ENCODE measurements at places on chromosomes 5 and 9.

DNA sequence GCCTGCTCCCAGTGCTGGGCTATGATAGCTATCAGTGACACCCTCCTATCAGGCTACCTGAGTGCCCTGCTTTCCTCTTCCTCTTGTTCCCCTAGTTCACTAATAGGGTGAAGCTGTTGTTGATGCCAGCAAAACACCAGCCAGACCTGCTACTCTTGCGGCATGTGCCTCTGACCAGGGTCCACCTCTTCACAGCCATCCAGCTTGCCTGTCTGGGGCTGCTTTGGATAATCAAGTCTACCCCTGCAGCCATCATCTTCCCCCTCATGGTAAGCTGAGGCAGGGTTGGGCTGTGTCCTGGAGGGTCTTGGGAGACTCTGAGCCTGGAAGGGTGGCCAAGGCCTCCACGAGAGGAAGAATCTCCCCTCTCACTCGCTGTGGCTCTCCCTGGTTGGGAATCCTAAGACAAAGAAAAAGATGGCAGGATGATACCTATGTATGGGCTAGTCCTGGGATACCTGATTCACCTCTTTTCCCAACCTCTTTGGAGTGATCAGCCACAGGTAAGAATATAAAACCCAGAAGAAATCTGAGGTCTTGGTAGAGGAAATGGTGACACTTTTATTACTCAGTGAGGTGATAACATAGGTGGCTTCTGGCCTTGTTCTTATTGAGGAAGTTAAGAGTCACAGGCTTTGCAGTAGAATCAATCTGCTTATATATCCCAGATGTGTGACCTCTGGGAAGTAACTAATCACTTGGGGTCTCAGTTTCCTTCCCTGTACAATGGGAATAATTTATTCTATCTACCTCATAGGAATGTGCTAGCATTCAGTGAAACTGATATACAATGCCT is 11.6 kb downstream of the SLC4A9 start:
- no peak for DNase-seq

DNA sequence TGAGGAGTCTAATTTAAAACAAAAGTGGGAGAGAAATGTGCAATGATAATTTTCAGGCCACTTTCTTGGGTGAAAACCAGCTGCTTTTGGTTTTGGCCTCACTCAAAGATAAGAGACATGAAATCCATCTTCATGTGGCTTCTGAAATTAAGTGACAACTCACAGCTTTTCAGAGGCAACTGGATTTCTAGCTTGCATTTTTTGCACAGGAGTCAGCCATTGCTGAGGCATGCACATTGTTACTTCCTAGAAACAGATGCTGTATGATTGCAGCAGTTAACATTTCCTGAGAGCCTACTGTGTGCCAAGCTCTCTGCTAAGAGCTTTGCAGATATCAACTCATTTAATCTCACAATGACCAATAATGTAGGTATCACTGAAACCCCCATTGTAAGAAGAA is 562.6 kb downstream of the NR2F1-AS1 start:
- DNase-seq: no peak

GRCh38 chr5:149605998-149606724 is 24.9 kb downstream of the ARHGEF37 start:
- DNase-seq: no peak

DNA sequence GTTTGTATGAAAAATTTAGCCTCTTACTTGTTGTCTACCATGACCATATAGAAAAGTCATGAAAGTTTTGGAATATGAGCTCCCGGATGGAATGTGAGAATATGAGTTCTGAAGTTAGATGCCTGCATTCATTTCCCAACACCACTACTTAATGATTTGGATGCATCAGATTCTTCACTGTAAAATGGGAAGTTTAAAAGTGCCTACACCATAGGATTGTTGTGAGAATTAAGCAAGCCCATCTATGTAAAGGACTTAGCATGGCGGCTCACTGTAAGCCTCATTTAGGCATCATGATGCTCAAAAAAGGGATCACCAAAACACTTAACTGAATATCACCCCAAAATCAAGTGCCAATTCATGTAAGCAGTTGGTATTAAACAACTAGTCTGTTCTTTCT is 177.3 kb downstream of the RAB3C start:
- DNase-seq: peak; percentile 31

GRCh38 chr5:124584991-124585715 is 161.3 kb downstream of the ZNF608 start:
- no peak for DNase-seq

- no peak for DNase-seq
Measured at GRCh38 chr5:34977934-34978613, 48.7 kb downstream of the DNAJC21 start.

- DNase-seq: no peak
Measured at GRCh38 chr5:151694035-151694485, 7.3 kb upstream of the SPARC start.

GRCh38 chr5:18455521-18455920 is 821.3 kb downstream of the TAF11L14 start:
- DNase-seq: no peak

DNA sequence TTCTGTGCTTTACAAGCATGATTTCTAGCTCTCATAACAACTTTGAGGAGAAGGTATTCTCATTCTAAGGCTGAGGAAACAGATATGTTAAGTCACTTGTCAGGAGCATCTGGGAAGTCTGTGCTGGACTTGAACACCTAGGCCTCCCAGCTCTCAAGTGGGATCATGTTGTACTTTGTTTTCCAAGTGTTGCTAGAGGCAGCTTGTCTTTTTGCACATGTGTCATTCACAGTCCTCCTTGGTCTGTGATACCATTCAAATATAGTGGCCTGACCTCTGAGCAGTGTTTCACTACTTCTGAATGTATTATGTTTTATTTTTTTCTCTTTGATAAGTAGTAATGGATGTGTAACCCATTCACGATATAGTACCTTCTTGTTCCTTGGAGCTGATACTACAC is 21.2 kb downstream of the ZSWIM6 start:
- DNase-seq: no peak

DNA sequence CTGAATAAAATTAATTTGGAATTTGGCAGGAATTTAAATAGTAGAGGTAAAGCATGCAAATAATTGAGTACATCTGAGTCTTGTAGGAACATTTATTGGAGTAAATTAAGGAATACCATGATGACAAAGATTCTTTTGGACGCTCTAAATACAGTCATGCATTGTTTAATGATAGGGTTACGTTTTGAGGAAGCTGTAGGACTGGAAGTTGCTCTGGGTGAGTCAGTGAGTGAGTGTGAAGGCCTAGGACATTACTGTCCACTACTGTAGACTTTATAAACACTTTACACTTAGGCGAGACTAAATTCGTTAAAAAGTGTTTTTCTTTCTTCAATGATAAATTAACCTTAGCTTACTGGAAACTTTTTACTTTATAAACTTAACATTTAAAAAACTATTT is 113.0 kb downstream of the FAM170A start:
- peak; percentile 8 for DNase-seq

DNA sequence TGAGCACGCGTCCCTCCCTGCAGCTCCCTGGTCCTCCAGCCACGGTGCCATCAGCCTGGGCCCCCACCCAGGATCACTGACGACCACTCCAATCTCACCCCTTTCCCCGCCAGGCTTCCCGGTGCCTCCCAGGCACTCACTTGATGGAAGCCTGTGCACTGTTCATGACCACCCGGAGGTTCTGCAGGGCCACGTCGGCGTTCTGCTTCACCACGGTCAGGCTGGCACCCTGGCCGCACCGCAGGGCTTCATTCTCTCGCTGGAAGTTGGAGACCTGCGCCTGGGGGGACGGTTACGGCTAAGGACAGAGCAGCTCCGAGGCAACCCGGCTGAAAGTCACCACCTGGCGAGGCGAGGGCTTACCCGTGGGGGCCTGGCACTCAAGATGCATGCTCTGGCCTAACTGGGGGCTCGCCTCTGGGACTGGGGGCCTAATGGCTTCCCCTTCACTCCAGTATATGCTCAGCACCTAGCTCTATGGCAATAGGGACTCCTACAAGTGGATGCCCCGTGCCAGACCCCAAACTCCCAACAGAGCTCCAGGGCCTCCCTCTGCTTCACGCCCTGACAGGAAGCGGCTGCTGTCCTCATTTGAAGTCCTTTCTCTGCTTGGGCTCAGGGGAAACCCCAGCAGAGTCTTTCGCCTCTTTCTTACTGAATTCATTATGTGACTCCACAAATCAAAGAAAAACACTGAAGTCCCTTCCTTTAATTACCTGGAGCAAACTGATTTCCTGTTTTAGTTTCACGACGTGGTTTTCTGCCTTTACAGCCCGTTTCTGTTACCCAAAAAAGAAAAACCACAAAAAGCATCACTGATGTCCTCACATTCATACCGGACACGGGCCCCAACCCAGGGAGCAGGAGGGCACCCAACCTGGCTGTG is 4.2 kb upstream of the SNAPC4 start:
- DNase-seq: no peak

GRCh38 chr9:117784996-117785395 is 80.8 kb downstream of the TLR4 start:
- DNase-seq: no peak

DNA sequence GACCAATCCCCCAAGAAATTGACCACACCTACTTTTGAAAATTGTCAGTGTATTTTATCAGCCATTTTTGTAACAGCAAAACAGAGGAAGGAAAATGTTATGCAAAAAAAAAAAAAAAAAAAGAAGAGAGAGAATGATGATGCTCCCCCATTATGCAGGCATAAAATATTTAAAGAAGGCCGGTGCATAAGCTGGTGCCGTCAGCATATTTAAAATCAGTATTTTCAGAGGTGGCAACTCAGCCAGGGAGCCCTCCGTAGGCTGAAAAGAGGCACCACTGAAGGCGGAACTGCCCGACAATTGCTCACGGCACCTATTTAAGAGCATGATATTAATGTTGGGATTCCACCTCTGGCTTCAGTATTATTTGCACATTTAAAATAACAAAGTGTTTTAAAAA is 33.4 kb downstream of the IRX2 start:
- DNase-seq: no peak
